ENCODE measurements at places on chromosomes 1 and 21.
A peak's percentile ranks its signal among the peaks of the same experiment; 100 is the strongest.

- DNase-seq, result peak; percentile 68
Observed at GRCh38 chr1:32861904-32862695, 8.6 kb downstream of the FNDC5 start.

GRCh38 chr1:159429074-159429861 lies 2.7 kb upstream of the OR10J4 start:
- DNase-seq, result peak; percentile 98

GRCh38 chr21:14616380-14617039 lies 70.4 kb upstream of the SAMSN1 start:
- DNase-seq, result peak; percentile 8

DNA sequence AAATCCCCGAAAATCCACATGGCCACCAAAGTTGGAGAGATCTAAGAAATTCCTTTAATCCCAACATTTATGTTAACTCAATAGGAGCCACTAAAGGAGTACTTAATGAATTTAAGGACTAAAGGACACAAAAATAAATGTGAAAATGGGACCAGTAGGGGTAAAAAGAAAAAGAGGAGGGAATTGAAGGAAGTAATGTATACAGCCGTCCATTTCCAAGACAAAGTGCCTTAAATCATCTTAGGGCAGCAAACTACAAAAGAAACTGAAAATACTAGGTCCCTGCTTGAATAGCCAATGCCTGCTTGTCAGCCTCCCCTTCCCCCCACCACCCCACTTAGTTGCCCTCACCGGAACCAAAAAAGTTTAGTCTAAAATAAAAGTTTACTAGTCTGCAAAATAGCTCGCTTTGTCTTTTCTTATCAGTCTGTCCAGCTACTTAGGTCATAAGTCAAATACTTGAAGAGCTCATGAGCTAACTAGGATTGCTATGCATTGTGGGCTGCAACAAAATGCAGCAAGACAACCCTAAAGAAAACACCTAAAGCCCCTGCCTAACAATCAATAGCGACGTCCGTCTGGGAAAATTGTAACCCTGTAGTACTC lies 66.3 kb upstream of the TLR5 start:
- DNase-seq, result no peak

- DNase-seq, result no peak
Observed at GRCh38 chr21:18161841-18162240, 82.8 kb upstream of the CHODL start.

DNA sequence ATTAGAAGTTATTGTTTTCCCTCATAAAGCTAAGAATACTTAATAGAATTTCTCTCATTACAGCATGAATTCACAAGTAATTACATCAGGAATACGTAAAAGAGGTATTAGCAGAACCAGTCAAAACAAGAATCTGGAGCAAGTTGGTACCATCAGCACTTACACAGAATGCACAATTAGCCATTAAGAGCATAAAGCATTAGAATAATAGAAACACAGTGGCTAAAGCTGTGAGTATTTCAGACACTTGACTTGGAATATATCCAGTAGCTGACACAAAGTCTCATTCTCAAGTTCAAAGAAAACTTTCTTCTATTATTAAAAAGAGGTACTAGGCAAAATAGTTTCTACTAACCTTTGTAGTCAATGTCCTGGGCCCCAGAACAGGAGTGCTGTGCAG lies 49.6 kb downstream of the KRTAP19-8 start:
- no peak for DNase-seq

- DNase-seq, result no peak
Observed at GRCh38 chr1:228075801-228076271, 6.7 kb upstream of the ARF1 start.

DNA sequence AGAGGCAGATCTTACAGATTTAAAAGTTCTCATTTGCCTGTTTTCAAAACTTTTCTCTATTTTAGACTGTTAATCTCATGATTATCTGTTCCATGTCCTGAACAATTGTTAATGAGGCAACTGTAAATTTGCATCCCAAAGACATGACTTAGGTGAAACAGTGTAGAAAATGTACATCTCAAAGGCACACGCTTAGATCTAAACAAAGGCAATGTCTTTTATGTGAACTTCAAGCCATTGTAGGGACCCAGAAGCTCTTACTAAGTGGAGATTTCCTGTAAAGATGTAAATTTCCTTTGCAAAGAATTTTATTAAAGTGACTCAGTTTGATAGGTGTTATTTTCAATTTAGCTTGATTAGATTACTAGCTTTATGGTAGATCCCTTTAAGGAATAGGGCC lies 125.2 kb upstream of the F3 start:
- no peak for DNase-seq

DNA sequence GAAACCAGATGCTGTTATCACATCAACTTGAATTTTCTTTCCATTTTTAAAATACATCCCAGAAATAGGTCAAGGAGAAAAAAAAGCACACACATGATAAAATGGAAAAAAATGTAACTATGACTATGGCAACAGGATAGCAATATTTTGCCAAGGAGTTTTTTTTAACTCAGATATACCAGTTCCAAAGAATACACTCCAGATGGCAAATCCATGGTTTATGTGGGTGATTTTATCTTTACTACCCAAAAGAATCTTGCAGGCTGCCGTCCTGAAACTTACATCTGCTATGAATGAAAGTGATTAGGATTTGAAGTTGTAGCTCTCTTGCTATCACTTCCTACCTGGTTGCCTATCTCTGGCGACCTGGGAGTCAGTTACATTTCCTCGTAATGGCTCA lies 91.0 kb upstream of the PLPPR4 start:
- DNase-seq, result peak; percentile 3

DNA sequence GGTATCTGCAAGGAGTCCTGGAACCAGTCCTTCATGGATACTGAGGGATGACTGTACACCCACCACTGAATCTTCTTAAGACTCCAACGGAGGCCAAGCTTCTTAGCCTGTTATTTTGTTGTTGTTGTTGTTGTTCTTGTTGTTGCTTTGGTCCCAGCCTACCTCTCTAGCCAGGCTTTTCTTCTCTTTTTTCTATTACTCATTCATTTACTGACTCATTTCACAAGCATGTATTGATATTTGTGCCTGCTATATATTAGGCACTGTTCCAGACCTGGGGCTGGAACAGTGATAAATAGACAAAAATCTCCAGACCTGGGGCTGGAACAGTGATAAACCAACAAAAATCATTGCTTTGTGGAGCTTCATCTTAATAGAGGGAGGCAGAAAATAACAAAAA lies 20.4 kb downstream of the CENPF start:
- peak; percentile 61 for DNase-seq

All from EL (cell line).